OCI-LY7 (cell line): ENCODE measurements at places on chromosomes 4 and X.

GRCh38 chr4:22237155-22237751, 278.6 kb downstream of the ADGRA3 start:
- DNase-seq = no peak

GRCh38 chr4:144634978-144635747, 10.8 kb upstream of the HHIP start:
- peak; percentile 13 for DNase-seq

DNA sequence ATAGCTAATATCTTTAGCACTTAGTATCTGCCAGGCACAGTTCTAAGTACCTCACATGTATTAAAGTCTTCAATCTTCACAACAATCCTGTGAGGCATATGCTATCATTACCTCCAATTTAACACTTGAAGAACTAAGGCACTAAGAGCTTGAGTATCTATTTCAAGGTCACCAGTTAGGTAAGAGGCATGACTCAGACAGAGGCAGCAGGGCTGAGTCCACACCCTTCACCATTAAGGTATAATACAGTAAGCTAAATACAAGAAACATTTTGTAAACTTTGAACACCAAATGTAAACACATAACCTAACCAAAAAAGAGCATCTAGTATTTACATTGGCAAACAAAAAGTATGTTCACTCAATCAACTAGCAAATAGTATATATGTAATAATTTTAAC, 1410.9 kb downstream of the PCDH18 start:
- DNase-seq = no peak

- DNase-seq = no peak
Measured at GRCh38 chrX:46180258-46180687, 364.9 kb downstream of the ZNF674 start.

- DNase-seq = no peak
Measured at GRCh38 chr4:5956285-5957021, 61.8 kb downstream of the C4orf50 start.

- no peak for DNase-seq
Measured at GRCh38 chr4:42142591-42142990, 9.9 kb downstream of the BEND4 start.

DNA sequence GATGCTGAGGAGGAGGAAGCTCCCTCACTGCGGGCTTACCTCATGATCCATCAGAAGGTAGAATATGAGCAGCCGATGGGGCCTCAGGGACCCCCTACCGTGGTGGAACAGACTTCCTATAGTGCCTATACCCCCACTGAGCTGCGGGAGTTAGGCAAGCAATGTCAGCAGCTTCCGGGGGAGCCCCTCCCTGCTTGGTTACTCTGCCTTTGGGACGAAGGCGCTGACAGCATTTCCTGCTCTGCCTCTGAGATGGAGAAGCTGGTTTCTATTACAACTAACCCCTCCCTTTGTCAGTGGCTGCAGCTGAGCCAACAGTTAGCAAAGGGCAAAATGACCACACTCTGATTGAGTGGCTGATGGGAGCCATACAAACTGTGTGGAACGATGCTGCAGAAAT, 430.7 kb downstream of the IDS start:
- DNase-seq = peak; percentile 0

GRCh38 chrX:144586756-144587155, 660.5 kb upstream of the SPANXN1 start:
- DNase-seq = no peak

DNA sequence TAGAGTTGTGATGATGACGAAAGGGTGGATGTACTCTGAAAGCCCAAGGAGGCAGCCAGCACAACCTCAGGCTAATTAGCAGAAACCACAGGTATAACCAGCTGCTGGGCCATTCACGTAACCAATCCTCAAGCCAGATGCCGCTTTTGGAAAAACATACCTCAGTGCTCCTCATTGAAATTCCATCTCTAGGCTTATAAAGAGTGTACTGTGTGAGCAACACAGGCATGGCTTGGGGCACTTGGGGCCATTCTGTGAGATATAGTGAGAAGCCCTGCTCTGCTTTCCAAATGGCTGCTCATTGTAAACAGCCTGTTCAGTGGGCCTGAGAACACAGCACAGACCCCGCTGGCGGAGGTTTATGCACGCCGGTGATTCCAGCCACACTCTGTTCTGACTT, 182.1 kb upstream of the HHIP start:
- no peak for DNase-seq

- DNase-seq = no peak
Measured at GRCh38 chr4:46894826-46895225, 14.2 kb downstream of the COX7B2 start.

DNA sequence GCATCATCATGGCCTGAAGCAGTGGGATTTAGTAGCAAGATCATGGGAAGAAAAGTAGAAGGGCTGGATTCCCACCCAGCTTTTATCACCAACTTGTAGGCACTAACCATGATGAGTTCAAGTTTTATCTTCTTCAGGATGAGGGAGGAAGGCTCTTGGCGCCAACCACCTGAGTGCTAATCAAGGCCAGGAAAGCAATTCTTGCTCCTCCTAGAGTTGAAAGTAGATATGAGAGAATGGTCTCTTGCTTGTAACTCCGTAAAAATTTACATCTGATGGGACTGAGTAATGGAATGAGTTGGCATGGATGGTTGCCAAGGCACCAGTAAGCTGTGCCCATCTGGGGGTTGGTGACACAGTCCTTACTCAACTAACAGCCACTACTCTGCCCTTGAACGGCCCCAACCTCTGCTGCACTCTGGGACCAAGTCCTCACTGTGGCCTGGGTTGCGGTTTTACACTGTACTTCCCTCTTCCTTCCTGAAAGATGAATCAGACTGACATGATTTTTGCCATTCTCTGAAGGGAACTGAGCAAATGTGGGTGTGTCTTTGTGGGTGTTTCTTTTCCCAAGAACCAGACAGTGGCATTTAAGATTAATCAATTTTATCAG, 39.4 kb upstream of the NDP start:
- no peak for DNase-seq

- no peak for DNase-seq
Measured at GRCh38 chr4:118037955-118038354, 3.7 kb downstream of the NDST3 start.

GRCh38 chr4:171239196-171239595, 574.0 kb upstream of the GALNTL6 start:
- no peak for DNase-seq

DNA sequence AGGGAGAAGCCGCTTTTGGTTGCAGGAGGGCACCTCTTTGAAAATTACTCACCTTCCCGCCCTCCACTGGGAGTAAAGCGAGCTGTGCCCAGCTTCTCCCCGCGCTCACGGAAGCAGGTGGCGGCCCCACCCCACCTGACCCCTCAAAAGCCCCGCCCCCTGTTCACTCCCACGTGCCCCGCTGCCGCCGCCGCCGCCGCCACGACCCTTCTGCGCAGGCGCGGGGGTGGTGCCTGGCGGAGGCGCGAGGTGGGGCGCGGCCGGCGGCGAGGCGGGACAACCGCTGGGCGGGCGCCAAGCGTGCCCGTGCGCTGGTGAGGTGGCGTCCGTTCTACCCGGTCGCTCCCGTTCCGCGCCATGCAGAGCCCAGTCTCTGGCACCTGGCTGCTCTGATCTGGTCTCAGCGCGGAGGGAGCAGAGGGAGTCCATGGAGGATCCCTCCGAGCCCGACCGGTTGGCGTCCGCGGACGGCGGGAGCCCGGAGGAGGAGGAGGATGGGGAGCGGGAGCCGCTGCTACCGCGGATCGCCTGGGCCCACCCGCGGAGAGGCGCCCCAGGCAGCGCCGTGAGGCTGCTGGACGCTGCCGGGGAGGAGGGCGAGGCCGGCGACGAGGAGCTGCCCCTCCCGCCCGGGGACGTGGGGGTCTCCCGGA, at the start of gene PI4K2B:
PI4K2B (plus strand) TSS at position 297 of the 653 bp plus-strand sequence; CDS start at position 428, 131 bp downstream.
- DNase-seq = peak; percentile 95

DNA sequence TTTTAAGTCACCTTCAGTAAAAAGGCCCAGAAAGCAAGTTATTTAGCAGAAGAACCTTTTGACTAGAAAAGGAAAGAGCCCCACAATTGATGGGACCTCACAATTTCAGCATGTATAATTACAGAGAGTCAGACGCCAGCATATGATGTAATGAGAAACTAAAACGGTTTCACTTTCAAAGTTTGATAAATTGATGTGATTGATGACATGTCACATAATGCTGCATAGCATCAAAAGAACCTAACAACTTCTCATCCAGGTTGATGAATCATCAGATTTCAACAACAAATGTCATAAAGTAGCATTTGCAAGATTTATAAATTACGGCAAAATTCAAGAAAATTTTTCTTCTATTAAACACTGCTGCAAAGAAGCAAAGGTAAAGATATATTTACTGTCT, 3.9 kb upstream of the GAR1 start:
- DNase-seq = no peak

DNA sequence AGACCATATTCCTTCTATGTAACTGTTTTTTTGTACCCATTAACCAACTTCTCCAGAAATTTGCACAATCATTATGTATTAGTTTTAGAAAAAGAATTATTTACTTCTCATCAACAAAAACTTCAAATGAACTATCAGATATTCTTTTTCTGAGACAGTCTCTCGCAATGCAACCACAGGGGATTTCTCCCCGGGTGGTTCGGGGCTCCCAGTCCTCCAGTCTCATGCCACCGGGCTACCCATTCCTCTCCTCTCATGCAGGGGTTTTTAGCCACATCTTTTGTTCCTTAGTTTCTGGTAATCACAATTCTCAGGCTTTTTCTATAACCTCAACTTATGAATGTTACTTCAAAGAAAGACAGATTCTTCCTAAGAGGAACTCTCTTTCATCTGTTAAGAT, 46.6 kb upstream of the CLNK start:
- DNase-seq = no peak

DNA sequence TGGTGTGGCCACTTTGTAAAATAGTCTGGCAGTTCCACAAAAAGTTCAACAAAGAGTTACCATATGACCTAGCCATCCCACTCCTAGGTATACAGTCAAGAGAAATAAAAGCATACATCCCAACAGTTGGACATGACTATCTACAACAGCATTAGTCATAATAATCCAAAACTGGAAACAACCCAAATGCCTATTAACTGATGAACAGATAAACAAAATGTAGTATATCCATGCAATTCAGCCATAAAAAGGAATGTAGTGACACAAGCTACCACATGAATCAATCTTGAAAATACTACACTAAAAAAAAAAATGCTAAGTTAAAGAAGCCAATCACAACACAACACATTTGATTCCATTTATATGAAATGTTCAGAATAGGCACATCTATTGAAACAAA, 16.1 kb downstream of the MED14 start:
- no peak for DNase-seq

DNA sequence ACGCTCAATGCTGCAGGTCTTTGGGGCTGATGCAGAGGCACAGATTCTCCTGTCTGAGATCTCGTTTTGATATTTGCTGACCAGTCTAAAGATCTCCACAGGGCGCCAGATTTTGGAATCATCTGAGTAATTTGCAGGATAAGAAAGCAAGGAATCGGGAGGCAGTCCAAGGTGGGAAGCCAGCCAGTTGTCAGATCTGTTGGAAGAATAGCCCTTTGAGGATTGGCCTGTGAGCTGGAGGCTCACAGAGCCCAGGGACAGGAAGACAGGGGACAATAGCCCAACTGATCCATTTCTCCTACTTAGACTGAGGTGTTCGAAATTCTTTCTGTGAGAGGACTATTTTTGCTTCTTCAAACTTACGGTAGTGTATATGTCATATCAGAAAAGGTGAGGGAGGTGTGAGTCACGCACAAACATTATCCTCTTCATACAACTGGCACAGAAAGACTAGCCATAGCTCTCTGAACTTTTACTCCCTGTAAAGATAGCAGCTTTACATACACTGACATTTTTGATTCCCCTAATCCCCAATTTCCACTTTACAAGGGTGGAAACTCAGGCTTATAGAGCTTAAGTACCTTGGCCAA, 8.8 kb downstream of the DIPK2B start:
- no peak for DNase-seq

GRCh38 chrX:130878350-130879341, 24.4 kb downstream of the ENOX2 start:
- no peak for DNase-seq

- no peak for DNase-seq
Measured at GRCh38 chr4:38574559-38575333, 89.3 kb upstream of the KLF3 start.

DNA sequence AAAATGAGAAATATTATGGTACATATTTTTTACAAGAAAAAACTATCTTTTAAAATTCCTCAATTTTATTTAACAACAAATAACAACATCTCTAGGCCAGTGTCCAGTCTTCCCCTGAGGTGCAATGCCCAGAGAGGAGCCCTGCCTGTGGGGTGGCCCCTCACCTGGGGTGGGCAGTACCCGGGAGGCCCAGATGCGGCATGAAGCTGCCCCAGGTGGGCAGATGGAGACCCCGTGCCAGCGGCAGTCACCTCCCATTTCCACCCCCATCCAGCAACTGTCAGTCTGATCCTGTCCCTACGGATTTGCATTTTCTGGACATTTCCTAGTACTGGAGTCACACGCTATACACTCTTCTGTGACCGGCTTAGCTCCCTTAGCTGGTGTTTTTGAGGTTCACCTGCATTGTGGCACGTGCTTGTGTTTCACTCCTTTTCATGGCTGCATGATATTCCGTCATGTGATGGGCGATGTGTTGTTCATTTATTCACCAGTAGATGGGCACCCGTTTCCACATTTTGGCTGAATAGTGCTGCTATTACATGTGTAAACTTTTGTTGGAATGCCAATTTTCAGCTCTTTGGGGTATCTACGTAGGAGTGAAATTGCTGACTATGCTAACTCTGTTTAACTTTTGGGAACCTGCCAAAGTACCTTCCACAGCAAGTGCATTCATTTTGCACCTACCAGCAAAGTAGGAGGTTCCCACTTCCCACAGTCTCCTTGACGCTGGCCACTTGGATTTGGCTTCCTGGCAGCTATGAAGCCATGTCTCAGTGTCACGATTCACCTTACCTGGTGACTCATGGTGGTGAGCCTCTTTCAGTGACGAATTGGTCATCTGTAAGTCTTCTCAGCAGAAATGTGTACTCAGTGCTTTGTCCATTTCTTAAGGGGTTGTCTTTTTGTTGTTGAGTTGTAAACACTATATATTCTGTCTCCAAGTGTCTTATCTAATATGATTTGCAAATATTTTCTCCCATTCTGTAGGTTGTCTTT, 11.7 kb upstream of the MAEA start:
- no peak for DNase-seq

DNA sequence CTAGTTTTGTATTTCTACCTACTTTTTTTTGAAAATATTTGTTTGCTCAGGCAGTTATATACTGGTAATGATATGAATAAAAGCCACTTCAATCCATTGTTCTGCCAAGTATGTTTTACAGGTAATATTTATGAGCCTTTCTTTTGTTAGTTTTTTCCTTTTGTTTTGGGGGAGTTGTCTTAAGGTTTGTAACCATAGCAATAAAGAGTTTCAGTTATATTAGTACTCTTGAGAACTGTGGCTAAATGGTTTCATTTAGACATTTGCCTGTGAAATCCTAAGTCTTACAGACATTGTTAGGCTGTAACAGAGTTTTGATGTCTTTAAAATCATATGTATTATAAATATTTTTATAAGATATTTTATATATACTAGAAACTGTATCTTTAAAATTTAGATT, 150.1 kb downstream of the DIPK2B start:
- no peak for DNase-seq

DNA sequence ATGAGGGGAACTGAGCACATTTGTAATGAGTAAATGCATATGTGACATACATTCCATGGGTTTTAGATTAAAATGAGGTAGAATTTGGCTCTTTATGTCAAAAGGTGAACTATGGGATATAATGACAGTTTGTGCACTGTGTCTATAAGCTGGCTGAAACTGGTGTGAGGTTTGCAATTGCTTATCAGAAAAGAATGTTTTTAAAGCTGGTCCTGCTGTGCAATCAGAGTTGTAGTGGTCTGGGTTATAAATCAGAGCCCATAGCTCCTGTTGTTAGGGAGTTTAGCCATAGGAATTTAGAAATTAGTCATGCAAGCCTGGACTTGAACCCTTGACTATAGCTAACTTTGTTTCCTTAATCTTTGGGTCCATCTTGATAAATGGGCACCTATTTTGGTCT, 23.1 kb upstream of the GATB start:
- no peak for DNase-seq
